HepG2 (cell line): ENCODE measurements at places on chromosomes 3 and 15.

- peak overlapping the region; percentile 50 for H3K27ac ChIP-seq
- H3K4me1 ChIP-seq: peaks cover 86% of the 10 kb centered on the region
- 0 out of 3 replicates have a peak, but pooled peaks cover 5% of the 10 kb centered on the region for H3K36me3 ChIP-seq
- DNase-seq: no peak
- H3K27me3 ChIP-seq: no peaks in the 10 kb centered on the region
Observed at GRCh38 chr3:45644791-45645201, 44.4 kb upstream of the SACM1L start.

DNA sequence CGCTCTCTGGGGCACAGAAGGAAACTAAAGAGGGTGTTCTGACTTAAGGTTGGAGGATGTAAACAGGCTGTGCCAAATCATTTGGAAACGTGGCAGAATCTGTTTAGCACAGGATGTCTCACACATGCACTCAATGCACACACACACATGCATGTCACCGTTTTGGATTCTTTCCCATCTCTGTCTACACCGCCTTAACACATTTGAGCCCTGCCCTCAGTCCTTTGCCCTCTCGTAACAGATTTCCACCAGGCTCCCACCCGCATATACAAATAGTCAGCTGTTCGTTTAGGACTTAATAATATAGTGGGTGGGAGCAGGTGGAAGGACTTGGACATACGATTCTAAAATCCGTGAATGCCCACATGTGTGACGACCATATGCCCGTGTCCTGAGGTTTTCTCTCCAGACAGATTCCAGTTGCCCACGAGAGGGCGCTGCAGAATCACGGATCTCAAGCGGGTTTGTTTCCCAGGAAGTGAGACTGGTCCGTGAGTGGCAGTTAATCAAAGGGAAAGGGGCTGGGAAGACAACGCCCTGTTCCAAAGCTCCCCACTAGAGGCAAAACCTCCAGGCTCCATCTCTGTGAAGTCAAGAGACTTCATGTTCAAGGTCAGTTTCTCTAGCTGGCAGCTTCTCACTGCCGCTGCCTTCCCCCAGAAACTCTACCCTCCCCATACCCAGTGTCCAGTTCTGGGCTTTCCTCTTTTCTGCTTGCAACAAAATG is 44.5 kb downstream of the NOX5 start:
- peak; percentile 83 for DNase-seq
- peak overlapping the region; percentile 39 for H3K4me3 ChIP-seq
- peaks cover 34% of the 10 kb centered on the region for H3K4me1 ChIP-seq
- H3K27me3 ChIP-seq: no peaks in the 10 kb centered on the region; the same call in 1 of the 2 replicates

- no peak overlapping the region for H3K27ac ChIP-seq
- no peaks in the 10 kb centered on the region for H3K27me3 ChIP-seq
- H3K36me3 ChIP-seq: no peaks in the 10 kb centered on the region
- no peak for DNase-seq
Observed at GRCh38 chr3:72204452-72204851, 419.5 kb upstream of the PROK2 start.

- DNase-seq: no peak
- H3K27ac ChIP-seq: no peak overlapping the region
- H3K4me1 ChIP-seq: peaks cover 11% of the 10 kb centered on the region
- H3K27me3 ChIP-seq: no peaks in the 10 kb centered on the region
- no peak overlapping the region for H3K4me3 ChIP-seq
Observed at GRCh38 chr15:67897646-67898339, 57.9 kb upstream of the RNU6-1 start.

GRCh38 chr3:186451371-186451770 is 89.3 kb upstream of the DGKG start:
- H3K27ac ChIP-seq: no peak overlapping the region
- no peaks in the 10 kb centered on the region for H3K36me3 ChIP-seq
- no peak for DNase-seq
- H3K27me3 ChIP-seq: peaks cover 19% of the 10 kb centered on the region

DNA sequence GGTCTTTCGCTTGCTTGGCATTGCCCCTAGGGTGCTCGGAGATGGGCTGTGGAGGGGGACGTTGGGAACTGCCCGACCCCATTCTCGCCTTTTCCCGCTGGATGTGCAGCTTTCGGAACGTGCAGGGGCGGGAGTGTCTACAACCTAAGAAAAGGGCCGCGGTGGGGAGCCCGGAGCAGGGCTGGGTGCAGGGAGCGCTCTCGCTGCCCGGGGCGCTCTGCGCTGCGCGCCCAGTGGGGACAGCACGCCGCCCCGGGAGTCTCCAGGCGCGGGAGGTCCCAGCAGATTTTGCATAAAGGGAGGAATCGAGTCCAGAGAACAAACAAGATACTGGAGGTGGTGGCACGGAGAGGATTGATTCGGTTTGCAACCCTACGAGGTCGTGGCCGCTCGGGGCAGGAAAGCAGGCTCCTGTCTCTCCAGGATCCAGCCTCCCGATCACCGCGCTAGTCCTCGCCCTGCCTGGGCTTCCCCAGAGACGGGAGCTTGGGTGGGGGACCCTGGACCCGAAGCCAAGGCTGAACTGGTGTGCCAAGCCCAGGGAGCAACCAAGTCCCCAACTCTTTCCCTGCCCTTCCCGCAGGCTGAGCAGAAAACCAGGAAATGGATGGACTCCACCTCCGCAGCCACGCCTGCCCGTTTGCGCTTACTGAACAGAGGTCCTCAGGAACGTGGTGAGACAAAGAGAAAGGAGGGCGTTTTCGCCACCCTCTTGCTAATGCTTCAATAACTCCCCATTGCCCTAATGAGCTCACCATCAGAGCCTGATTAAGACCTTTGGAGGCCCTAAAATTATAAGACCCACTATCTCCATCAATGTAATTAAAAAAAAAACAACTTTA is 59.7 kb downstream of the NOX5 start:
- no peaks in the 10 kb centered on the region for H3K36me3 ChIP-seq
- H3K27me3 ChIP-seq: peaks cover 52% of the 10 kb centered on the region
- DNase-seq: peak; percentile 20
- H3K4me1 ChIP-seq: peaks cover 13% of the 10 kb centered on the region
- no peak overlapping the region for H3K27ac ChIP-seq
- H3K4me3 ChIP-seq: peak overlapping the region; percentile 62

DNA sequence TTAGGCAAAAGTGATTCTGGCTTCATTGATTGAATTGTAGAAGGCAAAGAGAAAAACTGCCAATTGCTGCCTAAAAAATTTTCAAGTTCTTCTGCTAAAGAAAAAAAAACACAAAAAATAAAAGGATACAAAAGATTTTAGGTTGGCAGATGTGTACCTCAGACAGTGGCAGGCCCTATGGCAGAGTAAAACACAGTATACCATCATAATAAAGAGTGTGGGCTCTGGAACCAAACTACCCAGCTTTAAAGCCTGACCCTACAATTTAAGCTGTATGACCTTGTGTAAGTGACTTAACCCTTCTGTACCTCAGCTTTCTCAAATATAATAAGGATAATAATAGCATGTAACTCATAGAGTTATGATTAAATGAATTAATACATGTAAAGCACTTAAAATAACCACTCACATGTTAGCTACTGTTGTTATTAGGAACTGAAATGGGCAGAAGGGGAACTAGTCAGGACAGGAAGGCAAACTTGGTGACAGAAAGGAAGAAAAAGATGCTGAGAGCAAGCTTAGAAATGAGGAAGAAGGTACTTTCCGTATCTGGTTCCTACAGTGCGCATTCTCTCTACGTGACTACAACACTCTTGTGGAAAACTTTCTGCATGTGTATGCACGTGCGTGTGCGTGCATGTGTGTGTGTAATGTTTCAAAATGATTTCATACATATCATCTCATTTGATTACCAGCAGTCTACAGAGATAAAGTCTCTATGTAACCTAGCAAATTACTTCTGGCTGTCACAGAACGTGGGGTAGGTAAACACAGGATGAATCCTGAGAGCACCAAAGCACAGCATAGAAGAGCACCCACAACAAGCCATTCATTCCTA is 13.6 kb upstream of the GATM start:
- H3K36me3 ChIP-seq: no peaks in the 10 kb centered on the region
- no peaks in the 10 kb centered on the region for H3K27me3 ChIP-seq
- H3K4me1 ChIP-seq: peaks cover 82% of the 10 kb centered on the region
- no peak overlapping the region for H3K4me3 ChIP-seq
- no peak for DNase-seq

- no peaks in the 10 kb centered on the region for H3K27me3 ChIP-seq
- H3K4me1 ChIP-seq: peaks cover 12% of the 10 kb centered on the region; the same call in 1 of the 2 replicates
- no peaks in the 10 kb centered on the region for H3K36me3 ChIP-seq
- no peak for DNase-seq
- no peak overlapping the region for H3K4me3 ChIP-seq
- H3K27ac ChIP-seq: no peak overlapping the region
Observed at GRCh38 chr15:56460071-56460470, 4.9 kb downstream of the MNS1 start.

DNA sequence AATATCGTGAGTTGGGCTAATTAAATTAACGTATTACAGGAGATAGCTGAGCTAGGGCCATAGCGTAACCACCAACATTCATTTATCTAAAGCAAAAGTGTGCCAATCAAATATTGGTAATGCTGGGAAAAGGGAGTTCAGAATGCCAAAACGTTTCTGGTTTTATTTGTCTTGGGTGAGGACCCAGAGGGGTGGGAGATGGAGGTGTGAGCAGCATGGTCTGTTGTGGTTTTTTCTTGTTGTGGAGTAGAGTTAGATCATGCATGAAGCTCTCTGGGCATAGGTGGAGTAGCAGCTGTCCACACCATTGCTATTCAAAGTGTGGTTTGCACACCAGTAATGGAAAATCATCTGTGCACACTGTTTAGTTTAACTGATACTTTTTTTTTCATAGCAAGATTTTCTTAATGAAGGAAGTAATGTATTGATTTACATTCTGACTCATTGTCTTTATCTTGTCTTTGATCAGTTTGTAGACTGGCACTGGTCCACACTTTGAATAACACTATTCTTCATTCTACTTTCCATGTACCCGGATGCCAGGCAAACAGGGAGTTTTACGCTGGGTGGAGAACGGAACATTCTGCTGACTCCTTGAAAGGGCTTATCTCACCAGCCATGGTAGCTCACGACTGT is 50.8 kb upstream of the CRTC3 start:
- H3K4me1 ChIP-seq: peaks cover 22% of the 10 kb centered on the region
- H3K36me3 ChIP-seq: peaks cover 6% of the 10 kb centered on the region
- no peak for DNase-seq

GRCh38 chr3:127544803-127545201 is 45.7 kb downstream of the TPRA1 start:
- H3K36me3 ChIP-seq: no peaks in the 10 kb centered on the region
- H3K27me3 ChIP-seq: peaks cover 4% of the 10 kb centered on the region
- H3K4me3 ChIP-seq: no peak overlapping the region
- H3K4me1 ChIP-seq: peaks cover 52% of the 10 kb centered on the region

- no peak for DNase-seq
- no peak overlapping the region for H3K27ac ChIP-seq
- no peaks in the 10 kb centered on the region for H3K4me1 ChIP-seq
- H3K4me3 ChIP-seq: no peak overlapping the region
- H3K27me3 ChIP-seq: no peaks in the 10 kb centered on the region
Observed at GRCh38 chr3:33139996-33140395, 26.2 kb downstream of the CRTAP start.

DNA sequence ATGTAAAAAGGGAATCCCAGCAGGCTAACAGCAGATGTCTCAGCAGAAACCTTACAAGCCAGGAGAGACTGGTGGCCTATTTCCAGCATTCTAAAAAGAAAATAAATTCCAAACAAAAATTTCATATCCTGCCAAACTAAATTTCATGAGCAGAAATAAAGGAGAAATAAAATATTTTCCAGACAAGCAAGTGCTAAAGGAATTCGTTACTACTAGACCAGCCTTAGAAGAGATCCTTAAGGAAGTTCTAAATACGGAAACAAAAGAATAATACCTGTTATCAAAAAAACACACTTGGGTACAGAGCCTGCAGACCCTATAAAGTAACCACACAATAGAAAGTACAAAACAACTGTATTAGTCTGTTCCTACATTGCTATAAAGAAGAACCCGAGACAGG is 41.4 kb downstream of the HDGFL3 start:
- H3K27me3 ChIP-seq: no peaks in the 10 kb centered on the region
- no peak overlapping the region for H3K27ac ChIP-seq
- H3K4me3 ChIP-seq: no peak overlapping the region
- no peaks in the 10 kb centered on the region for H3K36me3 ChIP-seq
- H3K4me1 ChIP-seq: no peaks in the 10 kb centered on the region
- DNase-seq: no peak

- H3K4me3 ChIP-seq: no peak overlapping the region
- no peaks in the 10 kb centered on the region for H3K36me3 ChIP-seq
- H3K27ac ChIP-seq: no peak overlapping the region
- no peaks in the 10 kb centered on the region for H3K27me3 ChIP-seq
Observed at GRCh38 chr3:146975476-146975875, 370.3 kb upstream of the PLSCR5 start.

- no peak overlapping the region for H3K4me3 ChIP-seq
- peaks cover 75% of the 10 kb centered on the region for H3K4me1 ChIP-seq
- H3K36me3 ChIP-seq: no peaks in the 10 kb centered on the region
- H3K27me3 ChIP-seq: no peaks in the 10 kb centered on the region
- H3K27ac ChIP-seq: peak overlapping the region; percentile 76
- DNase-seq: peak; percentile 32
Observed at GRCh38 chr3:126519506-126520455, 2.2 kb upstream of the UROC1 start.

GRCh38 chr3:158443632-158444031 is 127.4 kb upstream of the MLF1 start:
- H3K4me1 ChIP-seq: no peaks in the 10 kb centered on the region

DNA sequence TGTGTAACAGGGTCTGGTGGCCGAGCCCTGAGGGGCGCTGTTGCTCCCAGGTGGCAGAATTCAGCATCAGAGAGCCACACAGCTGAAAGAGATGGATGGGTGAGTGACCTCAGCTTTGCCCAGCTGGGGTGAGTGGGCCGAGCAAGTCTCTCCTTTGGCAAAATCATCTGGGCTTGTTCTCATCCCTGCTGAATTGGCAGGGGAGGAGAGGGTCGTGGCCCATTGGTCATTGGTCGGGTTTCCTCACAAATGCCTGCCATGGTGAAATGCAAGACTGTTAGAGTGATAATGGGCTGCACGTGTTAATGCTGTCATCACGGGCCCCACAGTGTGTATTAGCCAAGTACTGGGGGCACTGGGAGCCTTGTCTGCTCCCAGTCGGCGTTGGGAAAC is 15.9 kb downstream of the ABHD2 start:
- peaks cover 62% of the 10 kb centered on the region for H3K4me1 ChIP-seq
- no peak overlapping the region for H3K27ac ChIP-seq
- DNase-seq: no peak
- H3K27me3 ChIP-seq: no peaks in the 10 kb centered on the region
- peaks cover 7% of the 10 kb centered on the region; the same call in 1 of the 3 replicates for H3K36me3 ChIP-seq

DNA sequence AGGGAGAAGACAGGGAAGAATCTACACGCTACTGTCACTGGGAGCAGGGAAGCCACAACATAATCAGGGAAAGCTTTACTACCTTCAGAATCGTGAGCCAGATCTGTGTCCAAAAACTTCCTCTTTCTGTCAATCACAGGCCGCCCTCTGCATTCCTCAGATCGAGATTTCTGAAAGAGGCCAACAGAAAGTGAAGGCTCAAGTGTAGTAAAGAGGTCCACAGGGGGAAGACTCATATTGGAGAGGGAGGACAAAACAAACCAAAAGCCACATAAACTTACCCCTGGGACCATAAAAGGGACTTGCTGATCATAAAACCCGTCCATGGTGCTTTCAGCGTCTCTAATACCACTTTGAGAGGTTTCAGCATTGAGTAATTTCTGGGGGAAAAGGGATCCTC is 3.3 kb downstream of the ETV5 start:
- no peaks in the 10 kb centered on the region for H3K36me3 ChIP-seq
- peaks cover 58% of the 10 kb centered on the region for H3K4me1 ChIP-seq
- DNase-seq: no peak
- no peaks in the 10 kb centered on the region; the same call in 2 of the 3 replicates for H3K27me3 ChIP-seq

- H3K4me3 ChIP-seq: no peak overlapping the region
- no peaks in the 10 kb centered on the region for H3K27me3 ChIP-seq
- H3K4me1 ChIP-seq: no peaks in the 10 kb centered on the region
- no peak overlapping the region for H3K27ac ChIP-seq
Observed at GRCh38 chr15:71198846-71199245, 83.6 kb downstream of the THSD4 start.
